ENCODE measurements at places on chromosomes 12 and 14. TPM values are rescaled to one million over a fixed set of nuclear protein-coding genes. Genes with fewer than 3 reads are reported as not detected.

Gene DIO2
- total RNA-seq = 2.3 TPM

Gene P2RX2
- not detected for total RNA-seq

DNA sequence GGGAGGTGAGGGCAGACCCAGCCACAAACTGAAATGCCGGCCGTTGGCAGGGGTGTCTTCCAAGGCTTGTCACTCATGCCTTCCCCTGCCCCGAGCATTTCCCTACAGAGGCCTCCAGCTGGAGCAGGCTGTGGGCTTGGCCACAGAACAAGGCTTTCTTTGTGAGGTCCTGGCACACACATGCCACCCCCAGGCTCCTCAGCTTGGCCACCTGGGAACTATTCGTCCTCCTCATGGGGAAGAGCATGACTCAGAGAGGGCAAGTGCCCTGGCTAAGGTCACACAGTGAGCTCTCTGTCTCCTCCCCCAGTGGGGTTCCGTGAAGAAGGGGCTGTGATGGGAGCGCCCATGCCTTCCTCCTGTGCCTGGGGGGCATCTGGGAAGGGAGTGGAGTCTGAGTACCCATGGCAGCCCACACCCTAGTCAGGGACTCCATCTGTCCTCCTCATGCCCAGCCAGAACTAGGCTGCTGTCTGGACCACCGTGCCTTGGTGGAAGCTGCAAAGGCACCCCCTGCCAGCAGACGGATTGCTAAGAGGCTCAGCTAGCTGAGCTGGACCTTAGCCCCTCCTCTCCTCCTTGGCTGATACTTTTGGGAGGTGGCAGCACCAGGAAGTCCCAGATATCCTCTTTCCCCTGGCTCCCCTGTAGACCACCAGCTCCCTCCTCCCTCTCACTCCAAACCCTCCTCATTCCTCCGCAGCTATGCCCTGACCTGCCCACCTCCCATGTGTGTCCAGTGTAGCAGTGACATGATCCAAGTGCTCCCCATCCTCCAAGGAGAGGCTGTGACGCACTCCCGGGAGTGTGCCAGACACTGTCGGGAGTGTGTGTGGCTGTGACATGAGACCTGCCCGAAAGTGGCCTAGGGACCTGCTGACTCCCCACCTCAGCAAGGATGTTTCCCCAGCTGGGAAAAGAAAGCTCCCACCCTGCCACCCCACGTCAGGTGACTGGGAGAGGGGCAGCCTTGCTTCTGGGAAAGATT is 21.4 kb downstream of the ABCB9 start:
- H3K27me3 ChIP-seq = no peaks in the 10 kb centered on the region
- no peaks in the 10 kb centered on the region for H3K36me3 ChIP-seq
- H3K4me1 ChIP-seq = peaks cover 25% of the 10 kb centered on the region
- H3K27ac ChIP-seq = peak overlapping the region; percentile 78
- H3K4me3 ChIP-seq = no peak overlapping the region

Gene ANKS1B
- total RNA-seq = 16.6 TPM

Gene GALNT16
- 20.6 TPM for total RNA-seq

Gene SLC25A47
- total RNA-seq = not detected

Gene DEPDC4
- 1.3 TPM for total RNA-seq

Gene ESR2
- 1.5 TPM for total RNA-seq

- DNase-seq = no peak
- no peaks in the 10 kb centered on the region for H3K4me1 ChIP-seq
Measured at GRCh38 chr12:76260390-76260748, 87.8 kb downstream of the BBS10 start.

Gene OR10AD1
- total RNA-seq = not detected

Gene NEUROD4
- total RNA-seq = not detected

DNA sequence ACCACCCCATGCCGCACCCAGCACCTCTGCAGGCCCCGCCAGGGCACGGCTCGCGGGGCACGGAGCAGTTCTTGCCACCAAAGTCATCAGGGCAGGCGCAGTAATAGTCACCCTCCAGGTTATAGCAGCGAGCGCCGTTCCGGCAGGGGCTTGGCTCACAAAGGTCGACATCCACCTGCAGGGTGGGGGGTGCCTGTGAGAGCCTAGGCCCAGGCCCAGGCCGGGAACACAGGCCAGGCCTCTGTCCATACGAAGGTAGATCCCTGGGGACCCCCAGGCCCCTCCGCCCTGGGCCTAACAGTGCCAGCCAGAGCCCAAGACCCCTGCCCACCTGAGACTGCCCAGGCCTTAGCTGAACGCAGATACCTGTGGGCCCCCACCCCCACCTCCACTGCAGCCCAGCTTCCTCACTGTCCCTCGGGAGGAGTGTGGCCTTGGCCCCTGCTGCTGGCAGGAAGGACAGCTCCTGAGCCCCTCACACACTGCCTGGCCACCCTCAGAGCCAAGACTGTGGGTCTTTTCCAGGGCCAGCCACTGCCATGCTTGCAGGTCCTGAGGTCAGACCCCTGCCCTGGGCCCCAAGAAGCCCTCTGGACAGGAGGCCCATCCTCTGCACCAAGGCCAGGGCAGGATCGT is 19.3 kb downstream of the JAG2 start:
- H3K27me3 ChIP-seq = no peaks in the 10 kb centered on the region
- H3K36me3 ChIP-seq = no peaks in the 10 kb centered on the region
- no peak overlapping the region for H3K27ac ChIP-seq
- no peak overlapping the region for H3K4me3 ChIP-seq

GRCh38 chr12:32032205-32032810 is 73.1 kb downstream of the RESF1 start:
- H3K27ac ChIP-seq = no peak overlapping the region
- H3K4me1 ChIP-seq = no peaks in the 10 kb centered on the region
- no peaks in the 10 kb centered on the region for H3K36me3 ChIP-seq
- no peak overlapping the region for H3K4me3 ChIP-seq
- DNase-seq = no peak
- no peaks in the 10 kb centered on the region for H3K27me3 ChIP-seq

DNA sequence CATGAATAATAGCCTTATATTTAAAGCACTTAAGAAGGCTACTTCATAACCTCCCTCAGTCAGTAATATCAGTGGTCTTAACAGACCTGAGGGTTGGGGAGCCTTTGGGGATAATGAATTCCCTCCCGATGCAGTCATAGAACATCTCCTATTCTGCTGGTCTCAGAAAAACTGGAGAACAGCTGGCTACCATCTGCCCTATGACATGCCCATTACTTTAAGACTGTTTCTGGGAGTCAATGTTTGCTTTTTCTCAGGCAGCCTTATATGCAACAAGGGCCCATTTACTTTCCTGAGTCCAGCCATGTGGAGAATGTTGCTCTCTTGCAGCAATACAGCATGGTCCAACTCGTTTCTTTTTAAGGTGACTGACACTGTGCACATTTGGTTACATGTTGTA is 161.7 kb upstream of the PARP11 start:
- H3K36me3 ChIP-seq = no peaks in the 10 kb centered on the region
- no peak for DNase-seq
- H3K27ac ChIP-seq = no peak overlapping the region
- H3K4me3 ChIP-seq = no peak overlapping the region
- H3K27me3 ChIP-seq = no peaks in the 10 kb centered on the region

GRCh38 chr12:107125833-107126232 is 32.5 kb upstream of the CRY1 start:
- H3K36me3 ChIP-seq = no peaks in the 10 kb centered on the region
- no peak overlapping the region for H3K4me3 ChIP-seq
- no peak for DNase-seq
- H3K27ac ChIP-seq = no peak overlapping the region

Gene HNRNPC
- total RNA-seq = 480 TPM

DNA sequence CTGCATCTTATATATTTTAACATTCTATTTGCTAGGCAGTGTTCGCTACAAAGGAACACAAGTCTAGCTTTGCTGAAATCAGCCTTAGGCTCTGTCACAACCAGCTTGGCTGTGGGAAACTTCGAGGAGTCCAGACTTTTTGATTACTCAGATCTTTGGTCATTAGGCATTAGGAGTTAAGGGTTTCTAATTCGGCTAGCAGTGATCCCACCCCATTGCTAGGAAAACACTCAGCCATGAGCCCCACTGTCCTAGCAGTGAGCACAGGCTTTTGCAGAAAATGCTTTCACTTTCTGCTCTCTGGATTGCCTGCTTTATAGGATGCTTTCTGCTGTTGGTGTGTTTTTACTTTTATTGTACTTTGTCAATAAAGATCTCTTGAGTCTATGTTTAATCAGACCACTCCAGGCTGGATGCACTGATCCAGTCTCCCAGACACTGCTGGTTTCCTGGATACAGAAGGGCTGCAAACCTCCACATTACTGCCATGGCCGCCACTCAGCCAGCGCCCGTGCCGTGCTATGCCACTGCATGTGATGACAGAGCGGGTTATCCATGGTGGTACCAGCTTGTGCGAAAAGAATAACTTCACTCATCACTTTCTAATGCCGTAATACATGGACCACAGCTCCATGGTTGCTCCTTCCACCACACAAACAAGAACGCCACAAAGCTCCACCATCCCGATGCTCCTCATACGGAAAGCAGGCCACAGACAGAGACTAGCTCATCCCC is 41.0 kb upstream of the PYGL start:
- no peaks in the 10 kb centered on the region for H3K4me1 ChIP-seq
- DNase-seq = no peak
- H3K4me3 ChIP-seq = no peak overlapping the region
- H3K27ac ChIP-seq = no peak overlapping the region

Gene SERPINA10
- not detected for total RNA-seq

DNA sequence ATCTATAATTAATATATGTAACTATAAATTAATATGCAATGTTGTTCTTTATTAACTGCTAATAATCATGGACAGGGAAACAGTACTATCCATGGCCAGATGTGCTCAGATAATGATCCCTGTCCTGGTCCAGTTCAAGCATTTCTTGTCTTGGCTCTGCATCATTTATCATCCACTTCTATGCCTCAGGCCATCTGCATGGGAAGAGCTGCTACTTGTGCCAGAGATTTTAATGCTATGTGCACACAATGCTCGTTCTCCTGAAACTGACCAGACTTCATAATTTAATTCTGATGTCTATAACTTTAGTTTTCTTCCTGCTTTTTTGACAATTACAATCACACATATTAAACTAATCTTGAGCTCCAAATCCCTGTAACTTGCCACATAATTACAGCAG is 11.2 kb upstream of the TMX1 start:
- DNase-seq = no peak
- H3K4me1 ChIP-seq = no peaks in the 10 kb centered on the region
- H3K4me3 ChIP-seq = no peak overlapping the region
- no peaks in the 10 kb centered on the region for H3K36me3 ChIP-seq
- no peak overlapping the region for H3K27ac ChIP-seq
